Body of pancreas (tissue), 4 donors: ENCODE measurements at places on chromosomes 1 and 21.
A peak's percentile ranks its signal among the peaks of the same experiment; 100 is the strongest.

DNA sequence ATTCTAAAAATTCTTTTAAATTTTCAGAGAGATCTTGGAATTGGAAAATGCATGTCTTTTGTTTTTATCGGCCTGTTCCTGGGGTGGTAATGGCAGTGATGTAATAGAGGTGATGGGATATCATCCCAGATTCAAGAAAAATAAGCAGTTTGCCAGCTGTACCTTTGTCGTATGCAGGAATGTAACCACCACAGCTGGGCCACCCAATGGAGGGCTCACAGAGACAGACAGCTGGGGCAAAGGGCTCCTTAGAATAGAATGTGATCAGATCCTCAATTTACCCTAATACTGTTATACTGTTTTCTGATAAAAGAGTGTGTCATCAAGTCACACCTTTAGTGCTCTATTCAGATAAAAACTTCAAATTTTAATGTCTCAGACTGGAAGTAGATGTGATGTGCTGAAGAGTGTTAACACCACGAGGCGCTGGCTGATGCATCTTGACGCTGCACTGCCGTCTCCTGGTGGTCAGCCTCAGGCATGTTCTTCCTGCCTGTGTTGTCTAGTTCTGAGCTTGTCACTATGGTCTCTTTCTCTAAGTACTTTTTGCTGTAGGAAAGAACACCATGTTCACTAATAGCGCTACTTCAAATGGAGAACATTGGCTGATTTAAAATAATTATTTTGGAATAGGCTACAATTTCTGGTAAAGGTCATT, 78.8 kb downstream of the C1orf21 start:
- H3K27me3 ChIP-seq, result no peaks in the 10 kb centered on the region
- H3K27ac ChIP-seq, result no peak overlapping the region
- DNase-seq, result no peak
- H3K4me3 ChIP-seq, result no peak overlapping the region
- no peaks in the 10 kb centered on the region for H3K36me3 ChIP-seq
- H3K4me1 ChIP-seq, result peaks cover 6% of the 10 kb centered on the region

- H3K27me3 ChIP-seq, result no peaks in the 10 kb centered on the region
- H3K4me3 ChIP-seq, result no peak overlapping the region
- DNase-seq, result no peak
- peaks cover 31% of the 10 kb centered on the region for H3K4me1 ChIP-seq
- H3K36me3 ChIP-seq, result no peaks in the 10 kb centered on the region
These were observed 12.0 kb downstream of the FHAD1 start for GRCh38 chr1:15258833-15259621.

DNA sequence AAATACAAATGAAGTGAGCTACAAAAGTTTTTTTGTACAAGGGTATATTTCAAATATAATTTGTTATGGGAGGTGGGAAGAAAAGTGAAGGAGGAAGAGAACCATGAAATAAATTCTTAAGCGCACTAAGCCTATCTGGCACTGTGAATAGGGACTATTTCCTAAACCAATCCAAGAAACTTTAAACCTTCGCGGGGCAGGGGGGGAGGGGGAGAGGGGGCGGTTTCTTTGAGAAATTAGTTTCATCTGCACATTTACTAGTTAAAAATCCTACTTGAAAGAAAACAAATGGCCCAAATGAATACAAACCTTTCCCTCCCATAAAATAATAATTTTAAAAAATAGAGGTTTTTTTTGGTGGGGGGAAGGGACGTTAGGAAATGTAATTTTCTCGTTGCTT, 364 bp downstream of the GOLPH3L start:
- no peaks in the 10 kb centered on the region for H3K27me3 ChIP-seq
- peaks cover 23% of the 10 kb centered on the region for H3K4me1 ChIP-seq
- H3K4me3 ChIP-seq, result peak overlapping the region; percentile 43

DNA sequence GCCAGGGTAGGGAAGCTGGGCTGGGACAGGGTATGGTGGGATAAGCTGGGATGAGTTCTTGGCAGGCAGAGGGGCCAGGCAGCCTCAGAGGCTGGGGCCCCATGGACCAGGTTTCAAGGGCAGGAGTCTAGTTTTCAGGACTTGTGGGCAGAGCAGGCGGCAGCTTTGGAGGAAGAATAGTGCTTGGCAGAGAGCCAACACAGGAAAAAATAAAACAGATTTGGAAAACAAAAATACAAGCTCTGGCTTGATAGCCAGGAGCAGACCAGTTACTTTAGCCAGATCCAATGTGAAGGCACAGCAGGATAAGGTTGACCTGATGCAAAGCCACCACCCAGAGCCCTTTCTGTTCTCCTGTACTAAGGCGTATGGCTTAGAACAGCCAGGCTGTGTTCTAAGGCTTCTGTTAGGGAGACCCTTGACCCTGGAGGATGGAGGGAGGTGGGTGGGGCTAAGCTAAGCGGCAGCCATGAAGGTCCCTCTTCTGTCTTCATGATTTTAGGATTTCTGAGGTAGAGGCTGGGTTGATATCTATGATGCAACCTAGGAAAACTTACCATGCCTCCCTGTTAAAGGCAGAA, 5.5 kb downstream of the TRAF5 start:
- peak overlapping the region; percentile 87 for H3K27ac ChIP-seq
- H3K4me3 ChIP-seq, result no peak overlapping the region

- H3K27me3 ChIP-seq, result no peaks in the 10 kb centered on the region
- H3K4me3 ChIP-seq, result no peak overlapping the region
- no peaks in the 10 kb centered on the region for H3K36me3 ChIP-seq
- H3K4me1 ChIP-seq, result no peaks in the 10 kb centered on the region
- H3K27ac ChIP-seq, result no peak overlapping the region
- DNase-seq, result peak; percentile 54
These were observed 163.4 kb upstream of the USP24 start for GRCh38 chr1:55378582-55378981.

DNA sequence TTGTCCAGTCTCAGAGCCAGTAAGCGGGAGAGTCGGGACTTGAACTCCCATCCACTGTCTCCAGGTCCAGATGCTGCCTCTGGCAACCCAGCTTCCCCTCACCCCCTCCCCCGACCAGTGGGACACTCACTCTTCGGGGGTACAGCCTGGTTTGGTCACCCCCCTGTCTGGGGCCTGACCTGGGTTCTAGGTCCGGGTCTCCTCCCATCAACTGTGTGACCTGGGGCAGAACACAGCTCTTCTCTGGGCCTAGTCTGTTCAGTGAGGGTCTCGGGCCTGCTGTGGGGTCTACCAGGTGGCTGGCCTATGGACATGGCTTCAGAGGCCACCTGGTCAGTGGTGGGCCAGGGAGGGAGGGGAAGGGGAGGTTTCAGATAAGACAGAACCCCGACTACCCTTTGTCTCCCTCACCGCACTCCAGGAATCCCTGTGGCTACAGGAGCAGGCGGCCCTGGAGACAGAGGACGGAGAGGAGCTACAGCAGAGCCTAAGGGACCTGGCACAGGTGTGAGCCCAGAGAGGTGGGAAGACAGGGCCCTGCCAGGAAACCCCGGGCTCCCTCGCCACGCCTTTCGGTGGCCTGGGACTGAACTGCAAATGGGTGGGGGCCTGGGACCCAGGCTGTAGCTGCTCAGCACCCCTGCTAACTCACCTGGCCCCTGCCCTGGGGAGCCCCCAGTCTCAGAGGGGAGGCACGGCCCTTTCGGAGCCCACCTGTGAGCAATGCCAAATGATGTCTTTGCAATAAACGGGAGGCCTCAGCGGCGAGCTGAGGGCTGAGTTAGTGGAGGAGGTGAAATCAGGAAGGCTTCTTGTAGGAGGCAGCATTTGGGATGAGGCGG, 4.1 kb upstream of the NBPF3 start:
- peaks cover 18% of the 10 kb centered on the region for H3K4me1 ChIP-seq
- H3K4me3 ChIP-seq, result no peak overlapping the region
- no peak for DNase-seq
- H3K27ac ChIP-seq, result no peak overlapping the region
- no peaks in the 10 kb centered on the region for H3K36me3 ChIP-seq
- H3K27me3 ChIP-seq, result no peaks in the 10 kb centered on the region

- H3K27me3 ChIP-seq, result no peaks in the 10 kb centered on the region
- H3K4me1 ChIP-seq, result no peaks in the 10 kb centered on the region
- H3K4me3 ChIP-seq, result no peak overlapping the region
- H3K27ac ChIP-seq, result no peak overlapping the region
- no peak for DNase-seq
These were observed 404.0 kb upstream of the VAMP3 start for GRCh38 chr1:7366955-7367665.

GRCh38 chr1:59016390-59016789, 232.5 kb upstream of the JUN start:
- H3K36me3 ChIP-seq, result no peaks in the 10 kb centered on the region
- DNase-seq, result no peak
- no peaks in the 10 kb centered on the region for H3K27me3 ChIP-seq

- no peaks in the 10 kb centered on the region for H3K36me3 ChIP-seq
- H3K27me3 ChIP-seq, result no peaks in the 10 kb centered on the region
- peaks cover 18% of the 10 kb centered on the region for H3K4me1 ChIP-seq
- H3K27ac ChIP-seq, result no peak overlapping the region
- H3K4me3 ChIP-seq, result no peak overlapping the region
- DNase-seq, result no peak
These were observed 177.7 kb upstream of the GORAB start for GRCh38 chr1:170354246-170354645.

DNA sequence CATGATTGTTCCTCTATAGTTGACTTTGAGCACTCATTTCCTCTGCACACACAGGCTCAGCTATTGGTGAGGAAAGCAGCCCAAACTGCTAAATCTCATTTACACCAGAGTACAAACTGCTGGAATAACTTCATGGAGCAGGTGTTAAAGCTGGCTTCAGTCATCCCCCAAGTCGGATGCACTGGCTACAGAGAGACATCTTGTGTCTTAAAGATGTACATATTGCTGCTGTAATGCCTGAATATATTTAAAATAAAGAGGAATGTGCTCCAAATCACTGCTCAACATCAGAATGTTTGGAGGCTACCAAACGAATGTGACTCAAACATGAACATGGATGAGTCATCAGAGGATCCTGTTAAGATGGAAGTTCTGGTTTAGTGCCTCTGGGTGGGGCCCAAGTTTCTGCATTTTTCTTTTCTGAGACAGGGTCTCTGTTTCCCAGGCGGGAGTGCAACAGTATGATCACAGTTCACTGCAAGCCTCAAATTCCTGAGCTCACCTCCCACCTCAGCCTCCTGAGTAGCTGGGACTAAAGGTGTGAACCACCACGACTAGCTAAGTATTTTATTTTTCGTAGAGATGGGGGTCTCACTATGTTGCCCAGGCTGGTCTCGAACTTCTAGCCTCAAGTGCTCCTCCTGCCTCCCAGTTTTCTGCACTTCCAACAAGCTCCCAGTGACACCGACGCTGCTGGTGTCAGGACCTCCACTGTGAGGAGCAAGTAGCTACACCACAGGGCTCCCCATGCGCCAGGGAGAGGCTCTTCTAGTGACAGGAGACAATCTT, 79.0 kb upstream of the KRTAP19-8 start:
- no peaks in the 10 kb centered on the region for H3K4me1 ChIP-seq
- no peaks in the 10 kb centered on the region for H3K36me3 ChIP-seq
- H3K27ac ChIP-seq, result no peak overlapping the region
- H3K4me3 ChIP-seq, result no peak overlapping the region
- H3K27me3 ChIP-seq, result no peaks in the 10 kb centered on the region

- peaks cover 12% of the 10 kb centered on the region for H3K4me1 ChIP-seq
- DNase-seq, result no peak
- no peaks in the 10 kb centered on the region for H3K36me3 ChIP-seq
- no peaks in the 10 kb centered on the region for H3K27me3 ChIP-seq
- no peak overlapping the region for H3K4me3 ChIP-seq
- no peak overlapping the region for H3K27ac ChIP-seq
These were observed 13.6 kb downstream of the TUFT1 start for GRCh38 chr1:151553659-151554058.

DNA sequence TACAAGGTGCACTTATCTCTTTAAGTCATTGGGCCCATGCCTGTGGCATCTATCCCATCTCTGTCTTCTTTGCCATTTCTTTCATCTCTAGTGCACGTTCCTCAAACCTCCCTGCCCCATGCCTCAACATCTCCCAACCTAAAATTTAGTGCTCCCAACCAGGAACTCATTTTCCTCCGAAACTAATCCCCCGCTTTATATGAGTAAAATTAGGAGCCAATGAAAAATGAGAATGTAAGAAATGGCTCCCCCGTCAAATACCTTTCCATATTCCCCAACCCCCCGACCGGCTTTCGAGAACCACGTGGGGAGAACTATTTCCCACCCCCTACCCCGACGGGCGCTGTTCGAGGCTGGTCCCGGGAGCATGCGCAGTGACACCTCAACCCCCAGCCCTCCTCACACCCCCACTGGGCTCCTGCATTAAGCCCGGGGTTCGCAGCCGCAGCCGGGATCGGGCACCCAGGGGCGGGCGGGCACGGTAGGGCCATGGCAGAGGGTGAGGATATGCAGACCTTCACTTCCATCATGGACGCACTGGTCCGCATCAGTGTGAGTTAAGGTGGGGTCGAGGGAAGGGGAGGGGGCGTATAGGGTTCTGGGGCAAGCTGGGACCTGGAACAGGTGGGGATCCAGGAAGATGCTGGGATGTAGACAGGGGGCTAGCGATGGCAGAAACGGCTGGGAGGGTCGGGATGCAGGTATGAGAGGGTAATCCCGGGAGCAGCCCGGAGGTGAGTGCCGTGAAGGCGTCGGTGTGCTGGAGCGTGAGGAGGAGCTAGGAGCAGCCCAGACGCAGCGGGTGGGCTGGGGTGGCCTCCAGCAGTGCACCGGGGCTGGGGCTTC, at the start of gene TRIM46:
Gene TRIM46 (plus strand): TSS at position 372 of the 846 bp plus-strand sequence. CDS start 118 bp downstream, at position 490.
- peak; percentile 32 for DNase-seq
- H3K27me3 ChIP-seq, result no peaks in the 10 kb centered on the region
- H3K4me1 ChIP-seq, result peaks cover 19% of the 10 kb centered on the region
- peak within 1 kb of the TSS; percentile 67 for H3K27ac ChIP-seq
- peaks cover 7% of the 10 kb centered on the region for H3K36me3 ChIP-seq

DNA sequence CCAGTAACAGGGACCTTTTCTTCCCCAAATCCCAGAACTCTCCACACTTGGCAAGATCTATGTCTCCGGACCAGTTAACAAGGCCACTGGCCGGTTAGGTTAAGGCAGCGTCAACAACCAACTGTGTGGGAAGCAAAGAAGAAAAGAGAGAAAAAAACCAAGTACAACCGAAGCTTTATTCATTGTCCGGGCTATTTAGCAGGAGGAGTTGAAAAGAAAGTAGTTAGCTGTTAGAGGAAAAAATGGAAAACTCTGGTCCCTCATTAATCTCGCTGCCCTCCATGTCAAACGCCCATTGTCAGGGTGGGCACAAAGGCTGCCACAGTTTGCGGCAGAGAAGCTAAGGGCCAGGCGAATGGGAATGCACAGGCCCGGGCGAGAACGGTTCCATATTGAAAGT, 49.3 kb upstream of the GRIK3 start:
- DNase-seq, result no peak
- no peaks in the 10 kb centered on the region for H3K36me3 ChIP-seq
- no peak overlapping the region for H3K27ac ChIP-seq
- no peaks in the 10 kb centered on the region for H3K4me1 ChIP-seq

- peaks cover 15% of the 10 kb centered on the region for H3K4me1 ChIP-seq
- H3K36me3 ChIP-seq, result peaks cover 18% of the 10 kb centered on the region
- no peaks in the 10 kb centered on the region for H3K27me3 ChIP-seq
- no peak overlapping the region for H3K27ac ChIP-seq
- H3K4me3 ChIP-seq, result no peak overlapping the region
- no peak for DNase-seq
These were observed 56.8 kb downstream of the MTR start for GRCh38 chr1:236851871-236852270.

DNA sequence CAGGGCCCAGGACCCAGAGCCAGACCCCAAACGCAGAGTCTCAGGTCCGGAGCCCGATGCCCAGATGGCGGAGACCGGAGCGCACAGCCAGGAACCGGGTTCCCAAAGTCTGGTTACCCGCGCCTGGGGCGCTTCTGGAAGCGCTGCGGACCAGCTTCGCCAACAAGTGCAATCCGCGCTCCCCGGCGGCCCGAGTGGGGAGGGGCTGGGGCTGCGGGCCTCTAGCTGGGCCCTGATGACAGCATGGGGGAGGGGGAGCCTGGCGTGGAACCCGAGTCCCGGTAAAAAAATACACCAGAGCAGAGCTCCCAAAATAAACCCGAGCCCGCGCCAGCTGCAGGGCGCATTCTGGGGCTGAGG, 494 bp downstream of the NT5C1A start:
- H3K27me3 ChIP-seq, result no peaks in the 10 kb centered on the region
- H3K4me3 ChIP-seq, result peak overlapping the region; percentile 9
- H3K27ac ChIP-seq, result no peak overlapping the region
- peak; percentile 45 for DNase-seq
- no peaks in the 10 kb centered on the region for H3K36me3 ChIP-seq
